ENCODE measurements at places on chromosomes 7 and 10. TPM values are rescaled to one million over a fixed set of nuclear protein-coding genes. Genes with fewer than 3 reads are reported as not detected.

The HMX2 gene
- polyA plus RNA-seq = 1.1 TPM

- no peak for DNase-seq
These were observed 491 bp upstream of the SH2D4B start for GRCh38 chr10:80537086-80537735.

The SRGN gene
- polyA plus RNA-seq = 34.5 TPM

DNA sequence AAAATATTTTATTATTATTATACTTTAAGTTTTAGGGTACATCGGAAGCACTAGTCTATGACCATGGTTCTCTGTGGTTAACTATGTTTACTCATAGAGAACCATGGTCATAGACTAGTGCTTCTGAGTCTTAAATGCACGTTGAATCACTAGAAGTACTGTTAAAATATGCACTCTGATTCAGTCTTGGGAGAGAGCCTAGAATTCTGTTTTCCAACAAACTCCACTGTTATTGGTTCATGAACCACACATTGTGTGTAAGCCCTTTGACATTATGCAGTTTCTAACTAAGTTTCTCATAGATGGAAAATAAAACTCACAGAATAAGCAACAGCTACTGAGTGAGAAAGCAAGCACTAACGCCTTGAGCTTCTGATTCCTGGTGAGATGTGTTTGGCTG is 1120.6 kb downstream of the SORCS1 start:
- DNase-seq = peak; percentile 7

DNA sequence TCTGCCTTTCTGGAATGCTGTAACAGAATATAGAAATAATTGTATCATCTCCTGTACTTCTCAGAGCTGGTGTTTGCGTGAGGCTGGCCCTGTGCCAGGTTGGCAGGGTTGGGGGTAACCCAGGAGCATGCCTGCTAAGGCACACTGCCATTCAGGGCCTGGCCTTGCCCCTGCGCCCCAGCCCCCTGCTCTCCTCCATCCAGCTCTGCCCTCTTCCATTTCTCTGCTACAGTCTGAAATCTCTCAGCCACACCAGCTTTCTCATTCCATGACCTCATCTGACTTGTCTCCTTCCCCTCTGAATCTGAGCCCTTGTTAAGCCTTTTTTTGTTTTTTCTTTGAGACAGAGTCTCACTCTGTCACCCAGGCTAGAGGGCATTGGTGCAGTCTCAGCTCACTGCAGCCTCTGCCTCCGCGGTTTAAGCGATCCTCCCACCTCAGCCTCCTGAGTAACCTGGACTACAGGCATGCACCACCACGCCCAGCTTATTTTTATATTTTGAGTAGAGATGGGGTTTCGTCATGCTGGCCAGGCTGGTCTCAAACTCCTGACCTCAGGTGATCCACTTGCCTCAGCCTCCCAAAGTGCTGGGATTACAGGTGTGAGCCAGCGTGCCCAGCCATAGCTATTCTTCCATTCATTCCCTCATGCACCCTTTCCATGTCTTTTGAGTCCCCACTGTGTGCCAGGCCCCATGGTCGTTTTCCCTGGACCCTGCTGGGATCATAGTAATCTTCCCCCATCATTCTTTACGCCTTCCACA is 206.8 kb downstream of the CUX1 start:
- no peak for DNase-seq

GRCh38 chr7:132742189-132742612 is 165.9 kb upstream of the PLXNA4 start:
- peak; percentile 22 for DNase-seq
